ENCODE measurements at places on chromosomes 16 and 17. TPM values are rescaled to one million over a fixed set of nuclear protein-coding genes. Genes with fewer than 3 reads are reported as not detected.

GRCh38 chr16:30927789-30928378 is 4.5 kb downstream of the FBXL19 start:
- DNase-seq: peak; percentile 91

Gene NPB
- 0.21 TPM for total RNA-seq

DNA sequence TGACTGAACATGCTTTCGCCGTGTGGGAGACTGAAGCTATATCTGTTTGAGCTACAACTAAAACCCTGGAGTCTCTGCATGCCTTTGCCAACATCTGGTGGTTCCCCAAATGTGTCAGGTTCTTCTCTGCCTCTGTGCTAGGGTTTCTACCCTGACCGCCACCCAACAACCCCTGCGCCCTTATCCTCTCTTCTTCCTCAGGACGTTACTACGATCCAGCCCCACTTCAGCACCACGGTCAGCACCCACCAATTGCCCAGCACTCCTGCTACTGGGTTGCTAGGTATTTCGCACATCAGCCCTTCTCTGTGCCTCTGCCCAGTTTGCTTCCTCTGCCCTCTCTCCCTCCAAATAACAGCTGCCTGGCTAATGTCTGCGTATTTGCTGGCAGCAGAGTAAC is 106.3 kb upstream of the HSBP1 start:
- no peak for DNase-seq

GRCh38 chr17:68461589-68461988 is 4.3 kb upstream of the WIPI1 start:
- no peak for DNase-seq

Gene NOMO2
- total RNA-seq: 152 TPM

DNA sequence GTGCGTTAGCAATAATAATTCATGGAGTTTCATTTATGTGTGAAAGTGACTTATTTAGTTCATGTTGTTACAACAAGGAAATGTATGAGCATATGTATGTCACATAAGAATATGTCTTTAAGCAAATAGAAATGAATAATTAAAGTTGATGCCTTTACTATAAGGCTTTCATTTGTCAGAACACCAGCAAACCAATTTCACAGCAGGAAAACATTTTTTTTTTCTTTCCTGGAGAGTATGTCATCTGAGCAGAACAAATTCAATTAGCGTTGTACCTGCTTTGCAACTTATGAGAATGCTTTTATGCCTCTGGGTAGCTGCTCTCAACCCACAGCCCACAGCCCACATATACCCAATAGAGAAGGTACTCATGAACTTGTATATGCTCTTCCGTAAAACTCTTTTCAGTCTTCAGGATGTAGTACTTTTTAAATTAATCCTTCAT is 26.3 kb upstream of the APOH start:
- no peak for DNase-seq

Gene SHMT1
- total RNA-seq: 41.1 TPM

Gene GRAP
- total RNA-seq: 0.14 TPM

DNA sequence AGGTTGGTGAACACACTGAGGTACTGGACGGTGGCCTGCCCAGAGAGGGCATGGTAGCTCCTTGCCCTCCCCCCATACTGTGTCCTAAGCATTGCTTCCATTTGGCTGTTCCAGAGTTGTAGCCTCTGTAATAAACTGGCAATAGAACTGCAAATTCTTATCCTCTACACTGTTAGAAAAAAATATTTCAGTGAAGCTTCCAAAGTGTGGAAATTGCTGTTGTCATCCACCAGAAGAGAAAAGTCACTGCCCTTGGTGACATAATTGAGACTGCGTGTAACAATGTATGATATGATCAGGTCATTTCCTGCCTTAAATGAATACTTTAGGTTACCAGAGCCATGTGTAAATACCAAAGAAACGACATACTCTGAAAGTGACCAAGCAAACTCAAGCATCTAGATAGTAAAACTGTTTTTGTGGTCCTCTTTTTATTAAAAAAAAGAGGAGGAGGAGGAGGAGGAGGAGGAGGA is 65.9 kb downstream of the CEP95 start:
- no peak for DNase-seq

Gene MMP15
- total RNA-seq: 8.4 TPM
